DMS153 (cell line): ENCODE measurements at places on chromosomes 11 and 22.

GRCh38 chr11:108203075-108203474, 19.4 kb downstream of the NPAT start:
- DNase-seq, result no peak

DNA sequence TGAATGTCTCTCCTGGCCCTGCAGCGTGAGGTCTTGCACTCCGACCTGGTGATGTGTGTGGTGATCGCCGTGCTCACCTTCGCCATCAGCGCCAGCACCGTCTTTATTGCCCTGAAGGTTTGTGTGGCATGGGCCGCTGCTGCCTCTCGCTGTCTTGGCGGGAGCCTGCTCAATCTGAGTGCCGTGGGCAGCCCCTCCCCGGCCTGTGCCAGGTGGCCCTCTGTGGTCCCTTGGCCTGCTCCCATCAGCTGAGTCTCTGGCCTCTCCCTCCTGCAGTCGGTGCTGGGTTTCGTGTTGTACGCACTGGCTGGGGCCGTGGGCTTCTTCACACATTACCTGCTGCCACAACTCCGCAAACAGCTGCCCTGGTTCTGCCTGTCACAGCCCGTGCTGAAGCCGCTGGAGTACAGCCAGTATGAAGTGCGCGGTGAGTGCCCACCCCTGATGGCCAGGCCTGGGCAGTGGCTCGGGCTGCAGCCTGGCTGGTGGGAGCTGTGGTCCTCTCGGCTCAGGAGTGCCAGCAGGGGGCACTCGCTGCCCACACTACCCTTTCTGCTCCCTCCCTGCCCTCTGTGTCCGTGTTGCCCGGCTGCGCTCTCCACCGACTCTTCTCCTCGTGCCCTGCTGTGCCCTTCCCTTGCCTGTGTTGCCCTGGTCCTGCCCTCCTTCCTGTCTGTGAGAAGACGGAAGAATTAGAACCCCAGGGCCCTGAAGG, 10.2 kb downstream of the PCNX3 start:
- no peak for DNase-seq

- DNase-seq, result no peak
Measured at GRCh38 chr11:67274768-67275605, 8.7 kb downstream of the GRK2 start.

DNA sequence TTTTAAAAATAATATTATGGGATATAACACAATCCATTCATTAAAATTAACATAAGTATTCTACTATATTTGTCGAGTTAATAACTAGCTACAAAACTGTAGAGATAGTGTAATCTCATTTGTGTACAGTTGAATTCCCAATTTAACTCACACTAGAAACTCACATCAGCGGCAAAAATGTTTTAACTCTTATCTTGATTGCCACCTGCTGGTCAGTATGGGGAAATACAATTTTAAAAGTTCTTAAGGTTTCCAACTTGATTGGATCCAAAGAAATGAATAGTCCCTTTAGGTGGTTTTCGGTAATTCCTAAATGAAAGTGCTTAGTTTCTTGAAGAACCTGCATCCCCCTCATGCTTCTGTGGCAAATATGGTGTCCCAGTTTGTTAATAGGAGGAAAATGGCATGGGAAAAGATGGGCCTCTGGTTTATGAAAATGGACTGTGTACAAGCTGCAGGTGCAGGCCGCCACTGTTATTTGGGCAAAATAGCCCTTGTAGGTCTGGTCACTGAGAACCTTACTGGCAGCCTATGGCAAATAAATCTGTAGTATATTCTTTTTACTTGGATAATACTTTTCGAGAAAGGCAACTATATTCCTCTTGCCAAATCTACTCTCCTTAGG, 33.7 kb upstream of the SLC17A6 start:
- peak; percentile 17 for DNase-seq

GRCh38 chr22:25735650-25736049, 6.3 kb upstream of the MYO18B start:
- DNase-seq, result no peak

DNA sequence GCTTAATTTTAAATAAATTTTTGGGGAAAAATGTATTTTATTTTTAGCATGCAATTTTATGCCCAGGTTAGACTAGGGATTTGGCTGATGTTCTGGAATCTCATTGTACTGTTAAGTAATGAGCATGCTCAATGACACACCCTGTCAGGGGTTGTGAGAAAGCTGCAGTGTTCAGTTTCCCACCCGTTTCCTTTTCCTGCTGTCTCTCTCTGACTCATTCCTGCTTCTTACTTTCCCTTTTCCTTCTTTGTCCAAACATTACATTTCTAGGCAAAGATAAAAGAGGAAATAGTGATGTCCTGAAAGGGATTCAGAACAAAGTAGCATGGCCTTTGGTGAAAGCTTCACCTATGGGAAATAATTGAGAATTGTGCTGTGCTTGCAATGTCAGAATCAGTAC, 22.7 kb downstream of the OOSP3 start:
- no peak for DNase-seq

- DNase-seq, result no peak
Measured at GRCh38 chr11:58647141-58647699, 24.8 kb downstream of the CNTF start.

DNA sequence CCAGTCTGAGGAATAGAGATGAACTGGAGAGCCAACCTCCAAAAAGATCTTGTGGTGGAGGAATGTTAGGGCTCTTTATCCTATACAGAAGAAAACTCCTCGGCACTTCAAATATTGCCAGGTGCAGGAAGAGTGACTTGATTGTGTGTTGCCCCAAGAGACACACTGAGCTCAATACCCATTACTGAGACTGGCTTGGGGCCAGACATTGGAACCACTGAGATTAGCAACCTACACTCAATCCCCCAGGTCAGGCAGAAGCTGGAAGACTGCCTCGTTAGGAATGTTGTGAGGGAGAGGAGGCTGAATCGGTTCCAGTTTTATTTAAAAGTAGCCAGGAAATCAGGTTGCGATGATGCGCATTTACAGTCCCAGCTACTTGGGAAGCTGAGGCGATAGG, 2.4 kb upstream of the SGSM3 start:
- DNase-seq, result no peak

DNA sequence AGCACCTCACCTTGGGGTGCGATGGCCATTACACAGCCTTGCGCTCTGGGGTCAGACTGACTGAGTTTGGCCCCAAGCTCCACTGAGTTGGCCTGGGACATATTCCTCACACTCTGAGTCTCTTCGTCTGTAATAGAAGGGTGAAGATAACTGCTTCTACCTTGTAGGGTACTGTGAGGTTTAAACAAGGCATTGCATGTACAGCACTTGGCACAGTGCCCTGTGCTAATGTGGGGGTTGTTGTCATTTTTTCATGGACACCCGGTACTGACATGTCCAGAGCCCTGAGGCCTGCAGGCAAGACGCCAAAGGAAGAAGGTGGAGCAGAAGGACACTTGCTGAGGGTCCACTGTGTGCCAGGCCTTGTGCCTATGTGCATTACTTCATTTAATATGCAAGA, 50.7 kb downstream of the OTOG start:
- no peak for DNase-seq

DNA sequence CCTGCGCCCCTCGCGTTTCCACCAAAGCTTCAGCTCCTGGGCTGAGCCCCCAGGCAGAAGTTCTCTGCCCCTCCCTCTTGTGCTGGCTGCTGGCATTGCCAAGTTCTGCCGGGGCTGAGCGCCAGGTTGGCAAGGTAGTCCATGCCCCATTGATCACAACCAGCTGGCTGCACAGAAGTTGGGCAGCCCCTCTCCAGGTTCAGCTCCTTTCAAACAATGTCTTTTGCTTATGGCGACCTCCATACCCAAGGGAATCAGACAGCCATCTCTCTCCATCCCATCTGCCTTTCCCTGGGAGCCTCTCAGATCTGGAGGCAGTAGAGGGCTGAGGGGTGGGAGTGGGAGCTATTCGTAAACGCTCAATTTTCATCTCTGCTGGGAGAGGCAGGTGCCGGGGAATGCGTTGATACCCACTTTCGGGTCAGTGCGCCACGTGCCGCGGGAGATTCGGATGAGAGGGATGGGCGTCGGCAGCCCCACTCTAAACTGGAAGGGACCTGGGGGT, 1.5 kb downstream of the ADAMTS8 start:
- DNase-seq, result no peak

- no peak for DNase-seq
Measured at GRCh38 chr11:1034001-1034400, 2.5 kb downstream of the MUC6 start.

GRCh38 chr11:59418156-59418555, 8.1 kb downstream of the OR5A2 start:
- DNase-seq, result no peak

DNA sequence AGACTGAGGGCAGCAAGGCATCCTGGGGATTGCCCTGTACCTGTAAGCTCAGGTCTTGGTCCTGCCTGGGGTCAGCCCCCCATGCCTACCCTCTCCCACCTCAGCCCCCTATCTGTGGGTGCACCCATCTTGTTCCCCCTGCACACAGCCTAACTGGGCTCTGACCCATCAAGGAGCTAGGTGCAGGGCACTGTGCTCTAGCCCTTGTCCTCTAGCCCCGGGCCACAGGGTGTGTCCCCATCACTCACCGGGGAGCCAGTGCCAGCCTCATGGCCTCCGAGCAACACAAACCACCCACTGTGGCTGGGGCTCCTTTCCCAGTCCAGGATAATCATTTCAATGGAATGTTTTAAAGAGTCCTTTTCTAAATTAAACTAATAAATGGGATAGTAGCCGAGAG, 293.9 kb upstream of the PLET1 start:
- no peak for DNase-seq

DNA sequence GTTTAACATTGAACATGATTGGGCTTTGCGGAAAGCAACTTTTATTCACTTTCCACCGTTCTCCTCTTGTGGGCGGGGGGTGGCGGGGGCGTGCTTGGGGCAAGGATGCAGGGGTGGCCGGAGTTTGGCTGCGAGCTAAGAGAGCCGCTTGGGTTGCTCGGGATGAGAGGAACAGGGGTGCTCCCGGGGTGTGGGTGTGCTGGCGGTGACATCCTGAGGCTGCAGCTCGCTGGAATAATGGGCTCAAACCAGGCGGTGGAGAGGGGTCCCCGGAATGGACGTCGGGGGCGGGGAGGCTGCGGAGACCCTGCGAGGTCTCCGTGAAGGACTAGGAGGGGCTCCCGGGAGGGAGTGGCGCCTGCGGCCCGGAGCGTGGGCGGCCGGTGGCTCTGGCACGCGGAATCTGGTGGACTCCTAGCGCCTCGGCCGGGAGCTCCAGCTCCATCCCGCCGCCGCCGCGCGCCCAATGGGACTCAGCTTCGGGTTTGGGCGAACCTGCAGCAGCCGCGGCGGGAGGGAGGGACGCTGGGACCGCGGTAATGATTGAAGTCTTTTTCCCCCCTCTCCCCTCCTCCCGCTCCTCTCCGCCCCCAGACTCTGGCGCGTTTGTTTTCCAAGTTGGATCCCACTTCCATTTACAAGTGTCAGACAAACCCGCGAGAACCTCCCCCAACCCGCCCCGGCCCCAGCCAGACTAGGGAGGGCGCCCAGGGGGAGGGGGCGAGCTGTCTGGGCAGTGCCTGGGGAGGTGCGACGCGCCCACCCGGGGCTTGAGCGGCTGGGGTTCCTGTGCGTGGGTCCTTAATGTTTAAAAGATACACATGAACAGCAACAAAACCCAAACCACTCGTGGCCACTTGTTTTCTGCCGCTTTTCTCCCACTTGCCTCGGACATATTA, 2.0 kb downstream of the FAT3 start:
- DNase-seq, result no peak

- DNase-seq, result peak; percentile 51
Measured at GRCh38 chr22:37198258-37199102, 10.4 kb upstream of the C1QTNF6 start.

- no peak for DNase-seq
Measured at GRCh38 chr11:78256962-78257361, 68.2 kb downstream of the USP35 start.

- no peak for DNase-seq
Measured at GRCh38 chr22:42946546-42947198, 68.3 kb downstream of the PACSIN2 start.

DNA sequence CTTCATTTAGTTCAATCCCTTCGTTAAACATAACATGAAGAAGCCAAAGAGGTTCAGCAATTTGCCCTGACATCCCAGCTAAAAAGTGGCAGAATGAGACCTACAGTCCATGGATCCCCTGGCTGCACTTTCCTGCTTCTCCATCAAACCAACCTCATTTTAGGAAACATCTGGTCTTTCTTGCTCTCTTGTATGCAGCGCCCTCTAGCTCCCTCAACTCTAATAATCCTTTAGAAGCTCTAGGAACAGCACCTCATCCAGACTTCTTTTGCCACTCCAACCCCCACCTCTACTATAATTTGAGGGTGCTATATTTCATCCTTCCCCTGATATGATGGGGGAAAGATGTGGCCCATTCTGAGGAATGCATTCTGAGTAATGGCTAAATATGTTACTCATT, 7.4 kb downstream of the CNTF start:
- no peak for DNase-seq

- DNase-seq, result no peak
Measured at GRCh38 chr11:1793081-1793480, 29.4 kb upstream of the CTSD start.

DNA sequence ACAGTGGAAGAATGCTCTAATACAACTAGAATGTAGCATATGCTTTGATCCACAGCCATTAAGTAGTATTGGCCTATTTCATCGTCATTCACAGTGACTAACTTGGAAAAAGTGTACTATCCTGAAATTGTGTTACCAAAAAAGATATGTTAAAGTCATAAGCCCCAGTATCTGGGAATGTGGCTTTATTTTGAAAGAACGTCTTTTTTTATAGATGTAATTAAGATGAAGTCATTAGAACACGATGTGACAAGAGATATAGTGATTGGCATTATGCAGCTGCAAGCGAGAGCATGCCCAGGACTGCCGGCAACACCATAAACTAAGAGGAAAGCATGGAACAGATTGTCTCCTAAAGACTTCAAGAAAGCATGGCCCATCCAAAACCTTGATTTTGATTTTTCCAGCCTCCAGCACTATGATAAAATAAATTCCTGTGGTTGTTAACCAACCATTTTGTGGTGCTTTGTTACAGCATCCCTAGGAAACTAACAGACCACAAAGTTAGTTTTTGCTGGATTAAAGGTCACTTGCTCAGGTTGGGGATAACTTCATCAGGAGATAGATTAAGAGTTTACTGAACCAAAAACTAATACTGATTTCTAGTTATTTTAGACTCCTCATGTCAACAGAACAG, 870.6 kb upstream of the LRRC4C start:
- DNase-seq, result no peak

GRCh38 chr11:67433536-67434394, 3.7 kb downstream of the PTPRCAP start:
- no peak for DNase-seq

DNA sequence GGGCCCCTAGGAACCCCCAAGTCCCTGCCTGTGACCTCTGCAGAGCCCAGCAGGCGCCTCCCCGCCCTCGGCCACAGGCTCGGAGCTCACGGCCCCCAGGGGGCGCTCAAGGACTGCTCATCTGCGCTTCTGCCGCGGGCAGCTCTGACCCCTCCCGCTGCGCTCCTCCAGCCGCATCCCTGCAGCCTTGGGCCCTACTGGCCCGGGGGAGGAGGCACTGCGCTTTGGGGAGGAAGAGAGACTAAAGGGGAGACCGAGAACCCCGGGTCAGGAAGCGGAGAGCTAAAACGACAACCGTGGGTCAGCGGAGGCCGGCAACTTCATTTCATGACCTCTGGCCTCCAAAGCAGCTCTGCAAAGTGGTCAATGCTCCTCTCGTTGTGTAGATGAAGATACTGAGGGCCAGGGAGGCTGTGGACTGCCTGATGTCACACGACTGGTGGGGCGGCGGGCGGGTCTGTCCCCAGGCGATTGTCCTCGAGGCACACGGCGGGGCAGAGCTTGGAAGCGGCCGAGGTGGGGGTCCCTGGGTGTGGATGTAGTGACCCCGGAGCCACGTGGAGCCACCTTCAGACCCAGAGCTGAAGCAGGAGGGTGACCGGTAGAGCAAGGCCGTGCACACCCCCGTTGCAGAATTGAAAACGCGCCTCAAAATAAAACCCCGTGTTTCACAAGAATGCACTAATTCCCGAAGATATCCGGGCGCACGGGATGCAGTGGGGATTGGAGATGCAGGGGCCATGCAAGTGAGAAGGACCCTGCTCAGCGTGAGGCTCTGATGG, 2.7 kb upstream of the KRTAP5-6 start:
- peak; percentile 66 for DNase-seq
